GM23248 (cell line): ENCODE measurements at places on chromosomes 7 and 10.

DNA sequence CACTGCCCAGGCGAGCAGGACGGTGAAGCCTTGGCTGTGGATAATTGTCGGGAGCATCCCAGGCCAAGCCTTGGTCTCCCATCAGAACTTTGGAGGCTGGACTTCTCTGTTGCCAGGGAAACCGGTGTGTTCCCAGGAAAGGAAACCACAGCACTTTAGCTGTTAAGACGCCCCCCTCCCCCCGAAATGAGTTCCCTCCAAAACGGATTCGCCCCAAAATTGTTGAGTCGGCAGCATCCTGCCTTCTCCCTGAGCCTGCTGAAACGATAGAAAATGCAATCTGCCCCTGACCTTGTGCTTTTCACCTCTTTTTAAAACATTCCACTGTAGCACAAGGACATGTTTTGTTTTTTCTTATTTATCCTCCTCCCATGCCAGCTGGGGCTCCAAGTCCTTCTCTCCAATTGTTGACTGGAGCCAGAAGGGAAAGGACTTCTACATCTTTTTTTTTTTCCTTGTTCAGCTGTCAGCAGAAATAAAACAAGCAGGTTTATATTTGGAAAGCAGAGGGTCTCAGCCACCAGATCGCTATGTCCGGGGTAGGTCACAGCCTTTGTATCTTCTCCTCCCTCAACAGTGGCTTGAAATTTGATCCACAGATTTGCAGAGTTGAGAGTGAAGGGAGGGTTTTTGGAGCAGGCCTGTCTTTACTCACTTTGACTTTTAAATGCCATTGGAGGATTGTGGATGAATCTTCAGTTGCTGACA lies 116.5 kb downstream of the ZMIZ1 start:
- DNase-seq, result peak; percentile 45

- DNase-seq, result peak; percentile 63
Measured at GRCh38 chr7:7178081-7178480, 4.3 kb upstream of the C1GALT1 start.

- DNase-seq, result peak; percentile 29
Measured at GRCh38 chr10:25493122-25493893, 318.5 kb downstream of the GPR158 start.

DNA sequence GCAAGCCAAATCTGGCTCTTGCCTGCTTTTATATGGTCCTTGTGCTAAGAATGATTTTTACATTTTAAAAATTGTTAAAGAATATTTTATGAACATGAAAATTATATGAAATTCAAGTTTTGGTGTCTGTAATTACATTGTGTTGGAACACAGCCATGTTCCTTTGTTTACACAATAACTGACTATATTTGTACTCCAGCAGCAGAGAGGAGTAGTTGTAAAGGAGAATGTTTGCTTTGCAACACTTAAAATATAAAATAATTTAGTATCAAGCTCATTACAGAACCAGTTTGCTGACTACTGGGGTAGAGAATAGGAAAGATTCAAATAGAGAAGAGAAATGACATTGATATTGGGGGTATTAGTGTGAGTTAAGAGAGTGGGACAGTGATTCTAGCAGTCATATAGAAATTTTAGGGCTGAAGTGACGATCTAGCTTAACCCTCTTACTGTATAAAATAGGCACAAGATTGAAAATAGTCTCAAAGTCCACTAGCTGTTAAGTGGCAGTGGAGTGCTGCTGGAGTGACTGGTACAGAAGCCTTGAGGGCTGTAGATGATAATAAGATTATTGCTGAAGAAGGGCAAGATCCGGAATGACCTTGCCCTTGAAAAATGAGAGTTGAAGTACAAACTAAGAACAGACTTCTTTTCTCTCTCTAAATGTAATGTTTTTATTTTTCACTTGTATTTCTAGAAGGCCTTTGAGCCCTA lies 28.2 kb downstream of the SGPL1 start:
- no peak for DNase-seq

- peak; percentile 32 for DNase-seq
Measured at GRCh38 chr7:114567416-114567815, 152.8 kb downstream of the FOXP2 start.

DNA sequence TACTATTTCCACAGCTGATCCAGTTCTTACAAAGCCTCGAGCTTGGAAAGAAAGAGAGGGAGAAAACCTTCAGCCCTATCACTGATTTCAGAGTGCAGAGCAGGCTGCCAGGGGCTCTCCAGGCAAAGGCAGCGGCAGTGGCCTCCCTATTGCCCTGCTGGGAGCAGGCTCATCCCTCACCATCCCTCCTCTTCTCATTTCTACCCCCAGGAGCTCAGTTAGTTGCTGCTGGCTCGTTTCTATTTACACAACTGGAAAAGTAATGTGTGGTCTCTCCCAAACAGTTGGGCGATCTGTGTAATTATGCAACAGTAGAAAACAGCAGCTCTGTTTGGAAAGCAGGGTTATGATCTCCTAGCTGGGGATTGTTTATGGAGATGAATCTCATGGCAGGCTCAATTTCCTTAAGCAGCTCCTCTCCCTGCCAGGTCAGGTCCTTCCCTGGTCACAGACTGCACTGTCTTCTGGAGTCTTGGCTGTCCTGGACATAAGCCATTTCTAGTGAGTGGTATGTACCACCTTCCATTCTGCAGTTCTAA lies 28.7 kb upstream of the TNS3 start:
- DNase-seq, result peak; percentile 57

DNA sequence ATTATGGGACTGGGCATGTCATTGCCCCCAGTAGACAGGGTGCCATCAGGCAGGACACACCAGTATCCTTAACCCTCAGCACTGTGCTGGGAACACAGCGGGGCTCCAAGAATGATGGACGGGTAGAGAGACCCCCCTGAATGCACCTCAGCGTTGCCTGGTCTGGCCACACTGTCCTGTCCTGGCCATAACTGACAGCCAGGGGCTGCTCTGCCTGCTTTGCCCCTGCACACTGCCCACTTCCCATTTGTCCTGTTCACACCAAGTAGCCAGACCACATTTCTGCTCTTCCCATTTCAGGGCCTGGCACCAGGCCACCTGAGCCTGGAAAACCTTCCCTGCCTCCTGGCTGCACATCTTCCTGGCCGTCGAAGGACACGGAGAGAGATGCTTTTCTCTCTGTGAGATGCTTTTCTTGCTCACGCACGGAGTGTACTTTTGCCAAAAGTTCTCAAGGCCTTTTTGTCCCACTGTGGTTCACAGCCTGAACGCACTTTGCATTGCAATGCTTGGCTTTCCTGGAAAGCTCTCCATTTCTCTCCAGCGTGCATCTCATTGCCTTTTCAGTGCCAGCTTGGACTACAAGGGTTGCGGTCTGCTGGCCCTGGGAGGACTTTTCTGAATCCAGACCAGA lies 131.0 kb upstream of the EEPD1 start:
- DNase-seq, result no peak

DNA sequence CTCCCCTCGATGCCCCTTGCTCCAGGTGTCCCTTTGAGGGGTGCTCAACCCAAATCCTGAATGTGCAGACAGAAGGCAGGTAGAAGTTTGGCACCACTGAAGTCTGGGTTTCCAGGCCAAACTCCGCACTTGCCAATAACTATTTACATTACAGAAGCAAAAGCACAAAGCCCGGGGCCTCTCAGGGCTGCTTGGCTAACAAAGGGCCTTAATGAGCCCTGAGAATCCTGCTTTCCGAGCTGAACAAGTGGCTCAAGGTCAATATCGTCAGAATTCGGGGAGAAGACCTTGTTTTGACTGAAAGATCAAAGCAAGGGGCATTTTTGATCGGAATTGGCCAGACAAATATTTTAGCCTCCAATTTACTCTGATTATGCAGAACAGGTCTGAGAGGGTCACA lies 189.9 kb downstream of the HERPUD2 start:
- no peak for DNase-seq

- no peak for DNase-seq
Measured at GRCh38 chr7:96322847-96323461, 1.1 kb upstream of the SLC25A13 start.

DNA sequence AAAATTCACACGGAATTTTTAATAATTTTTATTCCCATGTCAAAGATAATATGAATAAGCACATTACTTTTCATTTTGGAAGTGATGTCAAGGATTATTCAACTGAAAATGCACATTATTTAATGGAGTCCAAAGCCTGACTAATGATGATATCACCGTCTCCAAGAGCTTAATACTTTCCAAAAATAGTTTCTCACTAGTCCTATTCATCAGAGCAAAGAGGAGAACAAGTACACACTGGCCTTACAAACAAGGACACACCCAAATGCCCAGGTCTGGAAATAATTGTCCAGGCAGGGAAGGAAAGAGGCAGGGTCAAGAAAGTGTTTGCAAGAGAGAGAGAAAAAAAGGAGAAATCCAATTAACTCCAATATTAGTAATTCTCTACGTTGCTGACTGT lies 216.8 kb upstream of the CCDC6 start:
- peak; percentile 91 for DNase-seq

DNA sequence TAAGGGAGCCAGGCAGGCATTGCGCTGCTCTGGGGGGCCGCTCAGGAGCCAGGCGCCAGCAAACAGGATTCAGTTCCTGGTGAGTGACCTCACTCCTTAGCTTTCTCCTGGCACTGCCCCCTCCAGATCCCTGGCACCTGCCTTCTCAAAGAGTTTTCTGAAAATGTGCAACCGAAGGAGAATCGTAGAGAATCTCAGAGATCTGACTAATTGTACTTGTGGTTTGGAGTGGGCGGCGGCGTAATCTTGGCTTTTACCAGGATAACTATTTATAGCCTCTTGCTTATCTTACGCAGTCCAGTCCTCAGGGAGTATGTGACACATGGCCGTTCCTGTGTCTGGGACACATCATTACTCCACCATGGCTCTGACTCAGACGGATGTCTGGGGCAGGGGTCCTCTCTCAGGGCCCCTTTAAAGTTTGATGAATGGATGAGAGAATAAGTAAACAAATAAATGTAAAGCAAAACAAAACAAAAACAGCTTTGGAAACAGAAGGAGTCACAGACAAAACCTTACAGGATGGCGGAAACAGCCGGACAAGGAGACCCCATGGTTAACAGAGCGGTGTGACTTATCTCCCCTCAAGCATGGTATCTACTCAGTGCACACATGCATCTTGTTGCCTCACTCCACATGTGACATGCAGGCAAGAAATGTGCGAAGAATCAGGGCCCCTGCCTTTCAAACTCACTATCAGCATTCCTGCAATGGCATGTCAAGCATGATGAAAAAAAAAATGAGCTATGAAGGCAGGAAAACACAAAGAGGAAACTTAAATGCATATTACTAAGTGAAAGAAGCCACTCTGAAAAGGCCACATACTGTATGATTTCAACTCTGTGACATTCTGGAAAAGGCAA lies 99.7 kb downstream of the TNS3 start:
- peak; percentile 95 for DNase-seq

DNA sequence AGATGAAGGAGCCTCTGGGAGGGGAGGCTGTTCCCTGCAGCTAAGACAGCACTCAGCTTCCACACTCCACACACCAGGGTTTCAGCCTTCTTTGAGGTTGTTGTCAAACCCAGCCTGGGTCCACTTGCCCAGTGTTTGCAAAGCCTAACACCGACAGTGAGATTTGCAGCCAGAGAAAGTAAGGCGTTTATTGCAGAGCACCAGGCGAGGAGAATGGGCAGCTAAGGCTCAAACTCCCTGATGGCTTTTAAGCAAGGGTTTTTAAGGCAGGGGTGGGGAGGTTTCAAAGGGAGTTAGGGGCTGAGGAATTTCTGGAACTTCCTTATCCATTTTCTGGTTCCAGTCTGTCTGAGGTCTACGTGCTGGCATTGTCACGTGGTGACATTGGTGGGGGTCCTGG lies 4.7 kb upstream of the ZNF775 start:
- DNase-seq, result no peak

DNA sequence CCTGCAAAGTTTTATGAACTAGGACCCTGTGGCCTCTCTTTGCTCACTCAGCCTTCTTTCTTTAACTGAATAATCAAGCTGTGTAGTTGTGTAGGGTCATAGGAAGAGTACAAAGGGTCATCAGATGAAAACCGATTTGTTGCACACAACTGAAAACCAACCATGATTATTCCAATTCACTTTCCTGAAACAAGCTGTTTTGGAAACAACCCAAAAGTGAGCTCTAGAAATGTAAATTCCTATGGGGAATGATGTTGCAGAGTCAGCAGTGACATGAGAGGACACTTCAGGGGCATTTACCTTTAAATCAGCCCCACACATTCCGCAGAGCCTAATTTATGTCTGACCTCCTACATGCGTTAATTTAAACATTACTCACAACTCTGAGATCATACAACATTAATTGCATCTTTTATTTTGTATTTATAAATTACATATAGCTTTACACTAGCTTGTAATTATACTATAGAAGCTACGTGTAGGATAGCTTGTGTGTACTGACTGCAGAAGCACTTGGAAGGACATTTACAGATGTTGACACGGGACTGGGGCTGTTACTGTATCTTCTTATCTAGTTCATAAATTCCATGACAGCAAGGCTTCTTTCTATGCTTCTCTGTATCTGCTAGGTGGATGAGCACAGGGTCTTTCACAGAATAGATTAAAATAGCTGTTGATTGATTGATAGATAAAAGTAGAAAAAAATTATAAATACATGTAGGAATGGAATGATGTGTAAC lies 139.9 kb upstream of the AKR1E2 start:
- peak; percentile 14 for DNase-seq

GRCh38 chr7:1742555-1743303 lies 72.7 kb downstream of the ELFN1 start:
- peak; percentile 51 for DNase-seq

DNA sequence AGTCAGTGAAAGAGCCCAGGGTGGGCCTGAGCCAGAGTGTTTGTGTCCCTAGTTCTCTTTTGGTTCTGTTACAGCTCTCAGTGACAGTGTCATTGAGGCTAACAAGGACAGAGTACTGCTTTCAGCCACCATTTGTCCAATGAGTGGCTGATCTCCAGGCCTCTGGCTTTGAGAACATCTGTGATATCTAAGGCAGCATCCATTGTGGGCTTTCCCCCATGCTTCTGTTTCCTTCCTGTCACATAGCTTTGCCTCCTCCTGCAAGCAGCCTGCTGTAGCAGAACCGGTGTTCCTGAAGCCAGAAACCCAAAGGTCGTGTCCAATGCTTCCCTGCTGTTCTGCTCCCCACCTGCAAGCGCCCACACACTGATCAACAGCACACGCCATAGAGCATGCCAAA lies 68.4 kb downstream of the IKZF1 start:
- no peak for DNase-seq

- no peak for DNase-seq
Measured at GRCh38 chr7:114418117-114418516, 3.5 kb downstream of the FOXP2 start.

GRCh38 chr10:102752934-102753664 lies 9.4 kb downstream of the WBP1L start:
- peak; percentile 86 for DNase-seq
